ENCODE measurements at places on chromosomes 11 and 22.
A peak's percentile ranks its signal among the peaks of the same experiment; 100 is the strongest.

DNA sequence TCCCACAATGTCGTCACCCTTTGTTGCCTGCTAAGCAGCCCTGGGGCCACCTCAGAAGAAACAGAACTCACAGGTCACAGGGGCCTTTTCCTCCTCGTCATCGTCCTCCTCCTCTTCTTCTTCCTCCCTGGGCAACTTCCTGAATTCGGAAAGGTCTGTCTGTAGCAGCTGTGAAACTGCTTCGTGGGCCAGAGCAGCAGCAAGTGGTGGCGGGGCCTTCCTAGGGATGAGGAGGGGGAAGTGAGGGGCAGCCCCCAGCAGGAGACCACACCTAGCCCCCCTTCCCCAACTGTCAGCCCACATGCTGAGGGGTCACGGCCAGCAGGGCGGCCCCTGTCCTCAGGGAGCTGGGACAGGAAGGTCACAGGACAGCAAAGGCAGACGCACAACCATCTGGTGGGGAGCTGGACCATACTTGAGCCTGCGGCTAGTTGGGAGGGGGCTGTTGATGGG lies 13.2 kb downstream of the PPM1F start:
- no peak for DNase-seq

DNA sequence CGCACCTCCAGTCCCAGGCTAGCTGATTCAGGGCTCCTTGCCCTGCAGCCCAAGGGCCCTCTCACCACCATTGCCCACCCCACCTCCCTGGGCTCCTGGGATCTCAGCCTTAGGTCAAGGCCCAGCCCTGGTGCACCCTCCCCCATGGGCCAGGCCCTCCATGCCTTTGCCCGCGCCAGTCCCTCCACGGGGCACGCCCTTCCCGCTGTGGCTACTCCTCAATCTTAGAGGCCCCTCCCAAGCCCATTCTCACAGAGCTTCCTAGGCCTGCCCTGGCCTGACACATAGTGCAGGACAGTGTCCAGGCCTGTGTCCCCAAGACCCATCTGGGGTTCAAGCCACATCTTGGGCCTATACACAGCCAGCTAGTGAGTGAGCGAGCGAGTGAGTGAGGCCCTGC lies 6.9 kb downstream of the GP1BB start:
- no peak for DNase-seq

DNA sequence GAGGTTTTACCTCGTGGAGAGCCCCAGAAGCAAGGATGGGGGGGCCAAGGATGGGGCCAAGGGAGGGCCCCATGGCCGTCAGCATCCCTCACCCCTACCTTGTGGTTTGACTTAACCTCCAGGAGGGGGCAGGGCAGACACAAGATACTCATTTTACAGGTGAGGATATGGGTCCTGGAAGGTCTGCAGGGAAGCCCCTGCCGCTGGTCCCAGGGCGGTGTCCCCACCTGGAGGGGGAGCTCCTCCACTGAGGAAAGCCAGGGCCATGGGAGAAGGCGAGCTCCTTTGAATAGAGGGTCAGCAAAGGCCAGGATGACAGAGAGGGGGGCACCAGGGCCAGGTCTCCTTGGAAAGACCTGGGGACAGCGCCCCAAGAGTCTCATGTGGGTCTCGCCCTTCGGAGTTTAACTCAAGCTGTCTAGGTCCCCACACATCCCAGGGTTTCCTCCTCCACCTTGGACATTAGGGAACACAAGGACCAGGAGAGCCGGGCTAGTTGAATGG lies 5.9 kb upstream of the ADORA2A start:
- DNase-seq = peak; percentile 36

DNA sequence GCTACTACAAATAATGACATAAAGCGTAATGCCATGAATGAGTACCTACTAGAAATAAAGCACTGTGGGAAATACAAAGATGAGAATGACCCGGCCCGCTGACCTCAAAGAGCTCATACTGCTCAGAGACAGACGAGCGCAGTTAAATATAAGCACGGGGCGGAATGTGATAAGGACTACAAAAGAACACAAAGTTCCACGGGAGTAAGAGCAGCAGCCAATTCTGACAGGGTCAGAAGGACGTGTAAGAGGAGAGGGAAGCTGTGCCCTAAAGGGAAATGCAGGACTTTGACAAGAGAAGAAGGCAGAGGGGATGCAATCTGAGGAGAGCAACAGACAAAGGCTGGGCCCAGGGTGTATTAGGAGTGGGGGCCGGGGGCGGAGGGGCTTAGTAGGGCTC lies 314.6 kb downstream of the LARGE1 start:
- DNase-seq = no peak

DNA sequence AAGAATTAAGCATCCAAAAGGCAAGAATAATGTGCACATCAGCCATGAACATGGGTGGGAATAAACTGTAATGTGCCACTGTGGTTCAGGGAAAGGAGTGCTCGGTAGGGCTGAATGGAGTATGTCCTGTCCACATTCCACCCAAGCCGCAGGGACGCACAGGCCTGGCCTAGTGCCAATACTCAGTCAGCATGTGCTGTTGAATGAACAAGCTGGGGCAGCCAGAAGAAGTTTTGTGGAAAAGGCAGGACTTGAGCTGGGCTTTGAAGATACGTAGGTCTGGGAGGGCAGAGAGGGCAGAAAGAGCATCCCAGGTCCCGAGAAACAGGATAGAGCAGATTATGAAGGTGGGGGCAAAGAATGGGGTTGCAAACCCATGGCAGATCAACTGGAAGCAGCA lies 60.0 kb upstream of the PLET1 start:
- no peak for DNase-seq

- peak; percentile 70 for DNase-seq
Observed at GRCh38 chr11:119196833-119197483, 9.2 kb upstream of the CBL start.

DNA sequence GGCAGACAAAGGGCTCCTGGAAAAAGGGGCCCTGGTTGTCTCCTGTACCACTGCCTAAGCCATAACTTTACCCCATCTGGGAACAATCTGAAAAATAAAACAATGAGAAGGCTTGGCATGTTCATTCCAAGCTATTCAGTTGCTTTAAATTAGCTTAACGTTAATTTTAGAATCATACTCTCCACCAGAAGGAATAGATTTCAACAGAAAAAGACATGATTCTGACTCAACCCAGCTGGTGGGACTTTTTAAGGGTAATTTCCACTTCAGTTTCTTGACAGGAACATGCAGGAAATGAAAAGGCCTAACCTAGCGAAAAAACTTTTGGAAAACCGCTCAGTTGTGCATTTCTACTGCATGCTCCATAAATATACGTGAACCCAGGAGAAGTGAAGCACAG lies 7.9 kb downstream of the SF3A1 start:
- no peak for DNase-seq

- DNase-seq = no peak
Observed at GRCh38 chr11:19980388-19980787, 179.9 kb downstream of the DBX1 start.
